ENCODE measurements at places on chromosomes 3 and 15. TPM values are rescaled to one million over a fixed set of nuclear protein-coding genes. Genes with fewer than 3 reads are reported as not detected.

Gene SELENOS
- 98.7 TPM for total RNA-seq

Gene DUOX1
- total RNA-seq = 6.9 TPM

Gene ISLR2
- not detected for total RNA-seq

Gene MESP2
- not detected for total RNA-seq

- no peak for DNase-seq
Measured at GRCh38 chr15:27401471-27401870, 430.5 kb downstream of the GABRG3 start.

DNA sequence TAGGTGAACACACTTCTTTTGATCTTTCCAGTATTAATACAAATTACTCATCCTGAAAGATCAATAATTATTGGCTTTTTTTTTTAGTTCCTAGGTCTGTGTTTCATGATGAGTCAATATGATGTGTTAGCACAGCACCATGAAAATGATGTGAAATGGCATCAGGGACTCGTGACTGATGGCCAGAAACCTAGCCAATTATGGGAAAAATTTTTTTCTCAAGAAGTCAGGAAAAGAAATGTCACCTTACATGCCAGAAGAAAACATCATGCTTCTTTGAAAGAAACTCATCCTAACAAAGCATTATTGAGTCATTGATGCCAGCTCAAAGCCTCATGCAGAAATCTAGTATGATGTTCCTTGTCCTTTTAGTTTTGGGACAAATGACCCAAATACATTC, 468.3 kb upstream of the CBLB start:
- DNase-seq = no peak

- DNase-seq = no peak
Measured at GRCh38 chr15:42427429-42428223, 63.3 kb downstream of the ZNF106 start.

- DNase-seq = no peak
Measured at GRCh38 chr3:14284694-14285547, 106.3 kb downstream of the LSM3 start.

GRCh38 chr15:41336549-41336948, 3.9 kb downstream of the NUSAP1 start:
- DNase-seq = no peak

GRCh38 chr3:56154297-56154696, 314.0 kb downstream of the ERC2 start:
- no peak for DNase-seq

GRCh38 chr3:145959457-145960088, 201.4 kb downstream of the PLOD2 start:
- DNase-seq = no peak

DNA sequence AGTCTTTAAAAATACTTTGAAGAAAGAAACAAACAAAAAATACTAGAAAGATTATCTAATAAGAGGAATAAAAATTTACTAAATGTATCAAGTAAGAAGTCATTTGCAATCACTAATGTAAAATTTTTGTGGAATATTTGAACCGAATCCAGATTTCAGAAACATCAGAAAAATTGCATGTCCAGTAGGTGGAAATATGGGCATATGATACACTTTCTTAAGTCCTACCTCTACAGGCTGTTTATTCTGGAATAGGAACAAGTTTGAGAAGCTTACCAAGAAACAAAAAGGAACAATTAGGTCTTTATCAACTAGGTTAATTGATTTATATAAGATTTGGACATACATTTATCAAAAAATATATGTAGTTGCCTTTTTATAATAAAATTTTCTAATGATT, 292.9 kb upstream of the ROBO1 start:
- no peak for DNase-seq

DNA sequence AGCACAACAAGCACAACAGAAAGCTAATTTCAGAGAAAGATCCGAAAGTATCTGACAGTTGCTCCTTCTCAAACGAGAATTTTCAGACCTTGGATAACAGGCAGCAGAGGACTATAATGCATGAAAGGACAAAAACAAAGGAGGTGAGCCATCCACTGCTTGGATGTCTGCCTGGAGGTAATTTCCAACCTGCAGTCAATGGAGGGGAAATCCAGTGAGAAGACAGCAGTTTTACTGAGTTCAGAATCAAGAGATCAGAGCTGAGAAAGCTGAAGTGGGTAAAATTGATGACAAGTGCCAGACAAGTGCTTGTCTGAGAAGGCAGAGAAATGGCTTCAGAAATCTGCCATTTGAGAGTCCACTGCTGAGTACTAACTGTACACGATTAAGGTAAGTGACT, 22.1 kb downstream of the UBE3A start:
- DNase-seq = no peak

All from omental fat pad (tissue), 4 donors.